Stimulated activated naive CD4-positive, alpha-beta T cell (primary cell): ENCODE measurements at places on chromosomes 12 and 14.

- no peak for DNase-seq
These were observed 78.9 kb downstream of the SNAPC1 start for GRCh38 chr14:61841145-61841544.

GRCh38 chr12:124557518-124558223 is 9.7 kb downstream of the NCOR2 start:
- no peak for DNase-seq

- DNase-seq = no peak
These were observed 102.7 kb upstream of the FKBP4 start for GRCh38 chr12:2692080-2692479.

GRCh38 chr14:57382283-57382682 is 8.1 kb upstream of the NAA30 start:
- no peak for DNase-seq
